ENCODE measurements at places on chromosomes 12 and 14.

DNA sequence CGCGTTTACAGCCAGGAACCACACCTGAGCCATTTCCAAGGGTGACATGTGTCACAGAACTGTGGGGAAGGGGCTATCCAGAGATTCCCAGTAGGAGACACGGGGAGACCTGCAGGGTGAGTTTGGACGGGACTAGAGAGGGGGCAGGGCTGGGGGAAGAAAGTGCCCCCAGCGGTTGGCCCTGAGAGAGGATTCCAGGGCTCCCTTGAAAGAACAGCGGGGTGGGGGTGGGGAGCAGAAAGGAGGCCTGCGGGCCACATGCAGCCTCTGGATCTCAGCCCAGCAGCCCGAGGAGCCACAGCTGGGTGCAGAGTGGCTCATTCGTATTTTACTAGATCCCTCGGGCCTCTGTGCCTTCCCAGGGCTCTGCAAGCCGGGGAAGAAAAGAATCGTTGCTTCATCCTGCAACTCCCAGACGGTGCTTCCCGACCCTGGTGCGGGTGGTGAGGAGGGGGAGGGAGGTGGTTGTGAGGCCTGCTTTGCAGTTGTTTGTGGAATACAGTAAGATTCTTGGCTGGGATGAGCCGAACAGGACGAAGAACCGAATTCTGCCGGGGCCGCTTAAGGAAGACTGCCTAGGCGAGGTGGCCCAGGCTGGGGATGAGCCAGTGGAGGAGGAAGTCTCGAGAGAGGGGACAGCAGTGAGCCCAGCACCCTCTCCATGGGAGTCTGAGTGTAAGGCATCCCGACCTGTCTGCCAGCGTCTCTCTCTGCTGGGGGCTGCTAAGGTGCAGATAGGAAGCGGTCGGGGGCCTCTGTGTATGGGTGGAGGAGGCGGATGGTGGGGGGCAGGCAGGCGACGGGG is 36.1 kb upstream of the ANKRD9 start:
- peak; percentile 62 for DNase-seq

GRCh38 chr12:3751151-3752095 is 1.5 kb downstream of the CRACR2A start:
- no peak for DNase-seq

- DNase-seq = no peak
Observed at GRCh38 chr14:93901813-93902212, 25.3 kb upstream of the FAM181A start.

- DNase-seq = no peak
Observed at GRCh38 chr12:55938826-55939501, 8.0 kb downstream of the DGKA start.

DNA sequence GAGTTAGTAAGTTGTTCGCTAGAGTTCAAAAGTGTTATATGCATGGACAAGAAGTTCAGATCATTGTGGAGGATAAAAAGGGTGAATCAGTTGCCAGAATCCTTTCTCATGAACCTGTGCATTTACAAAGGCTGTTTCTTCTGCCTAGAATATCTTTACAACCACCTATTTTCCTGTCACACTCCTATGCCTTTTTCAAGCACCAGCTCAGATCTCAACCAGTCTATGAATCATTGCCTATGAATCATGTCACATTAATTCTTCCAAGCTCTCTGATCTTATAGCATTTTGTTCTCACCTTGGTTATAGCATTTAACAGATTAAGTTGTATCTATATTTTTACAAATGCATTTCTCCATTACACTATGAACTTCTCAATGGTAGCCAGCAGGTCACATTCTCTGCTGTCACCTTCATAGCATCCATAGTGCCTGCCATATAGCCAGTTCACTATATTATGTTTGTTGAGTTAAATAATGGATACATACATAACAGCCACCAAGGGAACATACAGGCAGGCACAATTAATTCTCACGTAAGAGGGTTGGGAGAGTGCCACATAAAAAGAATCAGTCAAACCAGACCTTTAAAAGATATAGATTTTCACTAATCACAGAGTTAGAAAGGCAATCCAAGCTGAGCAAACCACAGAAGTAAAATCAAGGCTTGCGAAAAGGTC is 573.0 kb downstream of the FOXG1 start:
- DNase-seq = no peak

DNA sequence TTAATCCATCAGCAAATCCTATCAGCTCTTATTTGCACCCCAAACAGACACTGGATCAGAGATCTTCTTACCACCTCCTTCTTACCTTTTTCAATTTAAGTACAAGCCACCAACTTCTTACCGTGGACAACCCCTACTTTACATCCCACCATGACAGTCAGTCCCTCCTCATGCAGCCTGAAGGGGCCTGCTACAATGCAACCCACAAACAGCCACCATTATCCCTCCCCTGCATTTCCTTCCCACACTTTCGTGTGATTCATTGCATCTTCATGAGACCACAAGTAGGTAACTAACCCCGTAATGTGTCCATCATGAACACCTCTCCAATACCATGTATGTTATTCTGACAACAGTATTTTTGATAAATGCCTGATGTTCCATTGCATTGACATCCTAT is 108.6 kb downstream of the BCL11B start:
- no peak for DNase-seq

DNA sequence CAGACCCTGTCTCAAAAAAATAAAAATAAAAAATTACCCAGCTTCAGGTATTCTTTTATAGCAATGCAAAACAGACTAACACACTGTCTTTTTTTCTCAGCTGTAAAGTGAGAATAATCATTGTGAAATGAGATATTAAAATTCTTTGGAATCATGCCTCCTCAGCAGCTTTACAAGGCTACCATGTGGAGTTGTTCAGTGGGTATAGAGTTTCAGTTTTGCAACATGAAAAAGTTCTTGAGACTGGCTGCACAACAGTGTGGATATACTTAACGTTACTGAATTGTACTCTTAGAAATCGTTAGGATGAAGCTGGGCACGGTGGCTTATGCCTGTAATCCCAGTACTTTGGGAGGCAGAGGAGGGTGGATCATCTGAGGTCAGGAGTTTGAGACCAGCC is 15.7 kb upstream of the MAPKAPK5 start:
- DNase-seq = no peak

DNA sequence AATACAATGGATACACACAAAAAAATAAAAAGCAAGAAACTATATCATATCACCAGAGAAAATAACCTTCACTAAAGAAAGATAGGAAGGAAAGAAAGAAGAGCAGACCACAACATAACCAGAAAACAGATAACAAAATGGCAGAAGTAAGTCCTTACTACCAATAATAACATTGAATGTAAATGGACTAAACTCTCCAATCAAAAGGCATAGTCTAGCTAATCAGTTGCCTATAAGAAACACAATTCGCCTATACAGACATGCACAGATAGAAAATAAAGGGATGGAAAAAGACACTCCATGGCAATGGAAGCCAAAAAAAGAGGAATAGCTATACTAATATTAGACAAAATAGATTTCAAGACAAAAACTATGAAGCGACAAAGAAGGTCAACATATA is 8.9 kb upstream of the TAS2R30 start:
- DNase-seq = no peak

- DNase-seq = peak; percentile 9
Observed at GRCh38 chr14:85853996-85854526, 324.1 kb downstream of the FLRT2 start.

DNA sequence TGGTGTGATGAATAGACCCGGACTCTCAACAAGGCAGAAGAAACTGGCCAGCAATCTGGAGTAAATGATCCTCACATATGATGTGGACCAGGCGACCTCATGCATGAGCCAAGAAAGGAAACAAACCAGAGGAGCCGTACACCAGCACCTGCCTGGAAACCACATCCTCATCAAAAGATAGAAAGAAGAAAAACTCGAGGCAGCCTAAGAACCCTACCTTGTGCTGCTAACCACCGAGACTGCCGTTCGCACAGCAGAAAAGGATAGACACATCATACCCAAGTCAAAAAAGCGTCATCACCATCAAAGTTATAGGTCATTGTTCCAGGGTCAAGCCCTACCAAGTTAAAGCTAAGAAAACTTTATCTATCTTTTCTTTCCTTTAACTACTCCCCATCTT is 66.7 kb downstream of the RESF1 start:
- DNase-seq = no peak

- DNase-seq = no peak
Observed at GRCh38 chr12:91017511-91018263, 12.9 kb upstream of the EPYC start.

DNA sequence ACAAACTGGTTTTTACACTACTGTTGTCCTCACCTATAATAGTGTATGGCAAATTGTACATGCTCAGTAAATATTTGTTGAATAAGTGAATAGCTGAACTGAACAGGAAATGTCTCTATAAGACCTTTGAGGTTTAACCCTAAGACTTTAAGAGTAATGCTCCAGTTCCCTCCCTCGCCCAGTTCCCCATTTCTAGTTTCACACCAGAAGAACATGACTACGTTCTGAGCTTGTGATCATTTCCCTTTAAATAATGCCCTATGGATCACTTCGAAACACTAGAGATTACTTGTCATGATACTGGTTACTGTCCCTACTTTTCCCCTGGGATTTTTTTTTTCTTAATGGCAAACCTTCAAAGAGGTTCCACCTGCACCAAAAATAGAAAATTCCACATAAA is 69.3 kb downstream of the PRKD1 start:
- no peak for DNase-seq

- DNase-seq = no peak
Observed at GRCh38 chr14:22124073-22124613, 450.5 kb upstream of the OR4E1 start.

GRCh38 chr14:51578853-51579252 is 72.9 kb upstream of the FRMD6 start:
- no peak for DNase-seq

DNA sequence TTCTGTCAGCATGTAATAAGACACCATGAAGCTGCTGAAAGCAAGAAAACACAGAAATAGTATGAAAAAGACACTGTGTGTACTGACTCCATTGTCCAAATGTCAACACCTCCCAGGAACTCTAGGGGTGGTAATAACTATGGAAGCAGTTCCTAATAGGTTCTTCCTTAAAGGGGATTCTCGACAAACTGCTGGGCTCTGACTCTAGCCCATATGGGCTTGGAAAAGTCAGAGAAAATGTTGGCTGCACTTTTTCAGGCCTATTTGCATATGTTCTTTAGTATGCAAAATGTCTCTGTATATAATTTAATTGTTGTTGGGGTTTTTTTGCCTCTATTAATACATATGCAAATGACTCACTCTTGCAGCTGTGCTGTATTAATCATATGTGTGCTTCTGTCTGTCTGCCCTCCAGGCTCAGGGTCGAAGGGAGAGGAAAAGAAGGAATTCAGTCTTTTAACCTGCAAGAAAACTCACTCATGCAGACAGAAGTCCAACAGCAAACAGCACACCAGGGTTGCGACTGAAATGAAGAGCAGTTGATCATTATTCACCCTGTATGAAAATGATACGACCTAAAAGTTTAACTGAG is 317.6 kb downstream of the SOX5 start:
- DNase-seq = no peak

DNA sequence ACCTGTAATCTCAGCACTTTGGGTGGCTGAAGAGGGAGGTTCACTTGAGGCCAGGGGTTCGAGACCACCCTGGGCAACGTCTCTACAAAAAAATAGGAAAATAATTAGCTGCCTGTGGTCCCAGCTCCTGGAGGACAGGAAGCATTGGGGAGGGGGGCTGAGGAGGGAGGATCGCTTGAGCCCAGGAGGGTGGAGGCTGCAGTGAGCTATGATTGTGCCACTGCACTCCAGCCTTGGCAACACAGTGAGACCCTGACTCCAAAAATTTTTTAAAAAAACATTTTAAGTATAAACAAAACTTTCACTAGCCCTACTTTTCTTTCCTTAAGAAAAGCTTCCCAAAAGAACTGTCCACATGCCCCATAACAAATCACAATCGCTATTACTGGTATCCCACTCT is 1.6 kb downstream of the L2HGDH start:
- DNase-seq = no peak

- DNase-seq = no peak
Observed at GRCh38 chr14:24156840-24157239, 4.2 kb upstream of the IRF9 start.

DNA sequence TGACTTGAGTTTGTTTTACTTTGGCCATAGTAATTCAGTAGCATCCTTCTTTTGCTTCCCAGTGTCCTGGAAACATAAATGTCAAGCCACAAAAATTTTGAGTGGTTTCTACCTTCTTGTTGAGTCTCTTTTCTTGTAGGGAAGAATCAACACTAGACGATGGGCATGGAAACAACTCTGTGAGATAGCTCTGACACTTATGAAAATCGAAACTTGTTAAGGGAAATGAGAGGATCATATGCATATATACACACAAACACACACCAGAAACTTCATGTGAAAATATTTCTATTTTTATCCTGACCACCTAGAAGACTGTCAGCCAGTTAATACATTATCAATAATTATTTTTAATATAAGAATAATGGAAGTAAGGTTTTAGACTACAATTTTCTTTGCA is 1247.3 kb upstream of the FLRT2 start:
- DNase-seq = no peak

- DNase-seq = peak; percentile 67
Observed at GRCh38 chr14:74804219-74804825, 41.2 kb downstream of the YLPM1 start.

DNA sequence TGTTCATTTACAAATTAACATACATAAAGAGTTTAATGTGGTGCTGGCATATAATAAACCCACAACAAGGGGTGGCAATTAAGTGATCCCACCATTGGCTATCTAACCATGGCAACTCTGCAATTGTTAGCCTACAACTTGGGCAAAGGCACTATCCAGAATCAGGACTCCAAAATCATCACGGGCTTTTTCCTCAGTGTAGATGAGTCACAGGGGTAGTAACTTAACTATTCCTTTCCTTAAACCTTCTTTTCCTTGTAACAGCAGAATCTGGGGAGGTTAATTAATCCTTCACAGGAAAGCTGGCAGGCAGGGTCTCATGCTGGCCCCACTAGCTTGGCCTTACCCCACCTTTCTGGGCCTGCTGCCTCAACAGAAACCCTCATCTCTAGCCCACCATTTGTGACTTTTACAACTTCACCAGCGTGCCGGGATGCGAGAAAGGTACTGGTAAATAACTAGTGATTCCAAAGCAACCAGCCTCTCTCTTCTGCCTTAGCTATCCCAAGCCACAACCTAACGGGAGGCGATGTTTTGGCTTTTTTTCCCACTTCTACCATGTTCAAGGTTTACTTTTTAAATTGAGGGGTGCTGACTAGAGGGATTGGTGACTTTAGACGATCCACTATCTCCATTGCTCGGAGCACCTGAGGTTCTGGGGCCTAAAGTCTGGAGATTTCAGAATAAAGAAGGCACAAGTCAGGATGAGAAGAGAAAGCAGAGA is 744 bp downstream of the ATP5MC2 start:
- DNase-seq = no peak

DNA sequence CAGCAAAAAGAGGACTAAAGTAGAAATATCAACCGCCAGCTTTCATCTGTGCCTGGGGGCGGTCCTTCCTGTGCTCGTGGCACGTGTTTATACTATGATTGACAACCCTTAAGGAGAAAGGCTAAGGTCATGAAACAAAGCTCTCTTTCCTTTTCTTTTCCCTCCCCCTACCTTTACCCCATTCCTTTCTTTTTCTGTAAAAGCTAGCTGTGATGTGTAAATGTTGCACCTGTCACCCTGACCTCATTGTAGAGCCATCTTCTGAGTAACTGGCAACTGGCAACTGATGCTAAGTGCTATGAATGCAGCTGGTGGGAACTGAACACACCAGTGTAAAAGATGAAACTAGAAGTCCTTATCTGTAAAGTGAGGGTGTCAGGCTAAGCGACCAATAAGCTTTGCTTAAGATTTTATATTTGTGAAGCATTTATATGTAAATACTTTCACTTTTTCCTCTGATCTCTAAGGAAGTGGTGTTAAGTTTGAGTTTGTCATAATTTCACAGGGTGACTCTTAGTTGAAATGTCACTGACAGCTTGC is 102.8 kb upstream of the BCAT1 start:
- DNase-seq = no peak
